ENCODE measurements at places on chromosomes 7 and 10. TPM values are rescaled to one million over a fixed set of nuclear protein-coding genes. Genes with fewer than 3 reads are reported as not detected.
A peak's percentile ranks its signal among the peaks of the same experiment; 100 is the strongest.

GRCh38 chr10:63210611-63211196, 77.6 kb downstream of the NRBF2 start:
- DNase-seq, result no peak

LAMB1 gene
- 132 TPM for total RNA-seq

DNA sequence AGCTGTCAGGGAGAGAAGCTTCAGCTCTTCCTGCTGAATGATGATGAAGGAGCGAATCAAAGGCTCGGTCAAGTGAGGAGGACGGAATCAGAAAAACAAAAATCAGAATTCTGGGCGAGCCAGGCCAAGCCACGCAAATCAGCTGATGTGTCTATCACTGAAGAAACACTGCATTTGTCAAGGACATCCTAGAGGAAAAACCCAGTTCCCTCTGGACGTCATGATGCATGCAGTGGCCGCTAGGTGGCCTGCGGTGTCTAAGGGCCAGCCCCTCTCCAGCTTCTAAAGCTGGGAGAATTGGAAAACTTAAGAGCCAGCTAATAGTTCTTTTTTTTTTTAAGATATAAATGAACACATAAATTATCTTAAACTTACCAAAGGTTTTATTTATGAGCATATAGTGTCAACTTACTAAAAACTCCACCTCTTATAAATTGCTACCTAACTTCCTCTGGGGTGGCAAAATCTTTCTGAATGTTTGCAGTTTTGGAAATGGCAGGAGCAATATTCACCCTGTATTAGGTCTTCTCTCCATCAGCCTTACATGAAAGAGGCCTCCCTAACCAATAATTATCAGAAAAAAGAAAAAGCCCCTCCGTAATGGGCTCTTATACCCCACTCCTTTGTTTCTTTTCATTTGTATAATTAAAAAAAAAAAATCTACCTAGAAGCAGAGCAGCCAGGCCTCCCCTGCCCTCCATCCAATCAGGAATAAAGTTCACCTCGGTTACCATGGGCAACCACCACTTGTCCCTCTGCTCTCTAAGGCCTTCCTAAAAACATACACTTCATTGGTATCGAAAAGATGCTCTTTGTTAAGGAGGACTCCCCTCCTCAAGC, 186.8 kb downstream of the USP6NL start:
- DNase-seq, result peak; percentile 58

GRCh38 chr10:48288661-48289060, 14.2 kb upstream of the FRMPD2 start:
- no peak for DNase-seq

TMEM178B gene
- total RNA-seq, result 0.31 TPM

- DNase-seq, result no peak
Measured at GRCh38 chr7:156511426-156511825, 129.1 kb upstream of the RNF32 start.

DNA sequence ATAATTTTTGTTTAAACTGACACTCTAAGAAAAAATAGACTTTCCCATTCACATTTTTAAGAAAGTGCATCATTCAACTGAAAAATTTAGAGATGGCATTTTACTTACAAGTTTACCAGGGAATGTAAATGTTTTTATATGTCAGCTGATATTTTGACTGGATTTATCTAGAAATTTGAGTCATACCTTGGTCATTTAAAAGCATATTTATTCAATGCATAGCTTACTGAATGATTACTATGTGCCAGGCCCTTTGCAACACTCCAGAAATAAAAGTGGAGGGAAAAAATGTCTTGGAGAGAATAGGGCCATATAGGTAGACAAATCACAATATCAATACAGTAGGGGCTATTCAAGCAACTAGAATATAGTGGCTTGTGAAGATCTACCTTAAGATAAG, 98.4 kb upstream of the FAM3C start:
- DNase-seq, result no peak

DNA sequence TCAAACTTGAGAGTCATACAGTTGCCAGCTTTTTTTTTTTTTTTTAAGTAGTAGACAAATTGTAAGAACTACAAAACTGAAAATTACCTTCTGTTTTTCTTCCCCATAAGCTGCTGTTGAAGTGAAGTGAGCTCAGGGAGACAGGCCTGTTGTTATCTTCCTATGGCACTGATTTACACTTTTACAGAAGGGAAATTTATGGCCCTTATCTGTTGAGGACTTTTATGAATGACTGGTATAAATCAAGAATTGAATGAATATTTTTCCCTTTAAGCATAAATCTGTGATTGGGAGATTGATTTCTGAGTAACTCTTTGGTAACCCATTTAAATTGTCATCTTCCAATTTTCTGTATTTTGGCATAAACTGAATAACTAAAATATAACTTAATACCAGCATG, 124.0 kb downstream of the SDK1 start:
- DNase-seq, result no peak

GRCh38 chr10:107427016-107427415, 262.5 kb upstream of the SORCS1 start:
- DNase-seq, result no peak

MYL10 gene
- not detected for total RNA-seq

DNA sequence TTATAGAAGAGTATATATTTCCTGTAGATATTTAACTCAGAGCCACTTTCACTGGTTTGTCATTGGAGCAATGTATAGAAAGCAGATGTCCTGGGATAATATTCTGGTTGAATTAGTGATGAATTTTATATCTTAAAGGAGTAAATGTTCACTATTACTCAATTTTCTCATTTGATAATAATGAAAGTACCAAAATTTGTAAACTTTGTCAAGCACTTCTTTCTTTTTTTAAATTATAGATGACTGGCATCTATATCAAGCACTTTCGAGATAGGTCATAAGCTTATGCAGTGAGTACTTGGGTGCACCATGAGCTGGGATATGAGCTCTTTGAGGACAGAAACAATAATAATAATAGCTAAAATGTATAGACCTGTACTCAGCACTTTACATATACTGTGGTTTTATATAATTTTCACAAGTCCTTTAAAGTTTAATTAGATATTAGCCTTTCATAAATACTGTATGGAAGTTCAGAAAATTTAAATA, 11.3 kb downstream of the RSBN1L start:
- no peak for DNase-seq

DNA sequence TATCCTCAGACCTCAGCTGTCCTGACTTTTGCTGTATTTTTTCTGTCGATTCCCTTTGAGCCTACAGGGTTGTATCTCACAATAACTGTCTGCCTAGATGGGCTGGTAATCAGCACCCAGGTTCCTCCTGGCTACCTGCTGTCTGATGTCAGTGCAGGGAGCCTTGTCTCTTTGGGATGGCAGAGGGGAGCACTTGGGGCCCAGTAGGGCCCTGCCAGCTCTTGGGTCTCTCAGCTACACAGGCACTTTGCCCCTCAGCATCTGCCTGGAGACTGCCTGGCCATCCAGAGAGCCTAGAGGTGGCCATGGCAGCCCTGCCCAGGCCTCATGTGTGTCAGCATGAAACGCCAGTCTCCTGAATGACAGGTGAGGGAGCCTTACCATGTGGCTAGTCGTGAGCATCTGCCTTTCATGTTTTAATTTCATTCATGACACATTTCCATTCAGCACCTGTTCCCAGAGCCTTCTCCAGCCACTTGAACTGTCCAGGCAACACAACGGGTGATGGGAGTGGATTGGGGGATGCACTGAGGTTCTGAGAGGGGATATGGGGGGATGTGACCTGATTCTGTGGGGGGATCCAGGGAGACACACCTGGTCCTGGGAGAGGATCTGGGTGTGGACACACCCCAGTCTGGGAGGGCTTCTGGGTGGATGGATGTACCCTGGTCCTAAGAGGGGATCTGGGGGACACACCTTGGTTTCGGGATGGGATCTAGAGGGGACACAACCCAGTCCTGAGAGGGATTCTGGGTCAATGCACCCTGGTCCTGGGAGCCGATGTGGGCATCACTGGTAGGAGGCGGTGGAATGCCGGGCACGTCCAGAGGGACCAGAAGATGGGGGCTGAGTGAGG, 21.9 kb downstream of the ADCY1 start:
- no peak for DNase-seq

GRCh38 chr10:43822631-43823580, 174.2 kb upstream of the ZNF32 start:
- DNase-seq, result no peak

GRCh38 chr7:41825927-41826480, 123.1 kb upstream of the INHBA start:
- no peak for DNase-seq

DNA sequence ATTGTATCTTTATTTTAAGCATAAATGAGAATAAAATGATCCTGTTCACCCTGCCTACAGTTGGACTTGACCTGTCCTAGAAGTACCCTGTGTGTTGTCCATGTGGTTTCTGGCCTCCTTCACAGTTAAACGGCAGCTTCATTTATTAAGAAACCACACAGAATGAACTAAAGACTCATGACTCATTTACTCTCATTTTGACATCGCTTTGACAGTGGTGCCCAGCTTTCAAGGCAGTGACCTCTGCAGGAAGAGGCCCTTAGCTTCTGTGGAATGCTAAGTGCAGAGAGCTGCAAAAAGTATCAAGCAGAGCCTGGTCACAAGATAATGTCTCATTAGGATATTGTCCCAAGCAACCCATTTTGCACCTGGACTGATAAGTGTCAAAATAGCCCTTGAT, 93.4 kb downstream of the AVL9 start:
- DNase-seq, result no peak

DNA sequence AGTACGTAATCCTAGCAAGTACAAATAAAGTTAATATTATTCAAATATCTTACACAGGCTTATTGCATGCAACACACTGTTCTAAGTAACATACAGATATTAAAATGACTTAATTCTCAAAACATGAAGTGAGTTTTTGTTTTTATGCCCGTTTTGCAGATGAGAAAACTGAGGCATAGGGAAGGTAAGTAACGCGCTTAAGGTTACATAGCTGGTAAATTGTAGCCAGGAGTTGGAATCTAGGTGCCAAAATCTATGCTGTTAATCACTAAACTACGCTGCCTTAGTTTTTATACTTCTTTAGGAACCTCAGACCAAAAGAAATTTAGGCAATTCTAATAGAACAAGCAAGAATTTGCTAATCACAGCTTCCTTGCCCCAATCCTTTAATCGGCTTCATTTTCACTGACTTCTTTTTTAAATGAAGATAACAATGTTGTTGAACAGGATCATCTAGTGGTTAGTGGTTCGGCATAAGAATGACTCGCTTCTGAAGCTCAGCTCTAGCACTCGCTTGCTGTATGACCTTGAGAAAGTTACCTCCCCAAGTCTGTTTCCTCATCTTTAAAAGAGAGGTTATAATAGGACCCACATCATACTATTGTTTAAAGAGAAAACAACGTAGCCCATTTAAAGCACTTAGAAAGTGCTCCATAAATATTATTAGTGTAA, 1.0 kb upstream of the LRRTM3 start:
- DNase-seq, result no peak

GRCh38 chr7:34177476-34177875, 272.1 kb downstream of the BMPER start:
- no peak for DNase-seq

- DNase-seq, result no peak
Measured at GRCh38 chr7:7819442-7820247, 101.2 kb upstream of the RPA3 start.

AKR1C1 gene
- total RNA-seq, result 12.8 TPM
